ENCODE measurements at places on chromosomes 6 and 20. TPM values are rescaled to one million over a fixed set of nuclear protein-coding genes. Genes with fewer than 3 reads are reported as not detected.

- no peak for DNase-seq
Measured at GRCh38 chr20:51554538-51555165, 12.1 kb upstream of the NFATC2 start.

- peak; percentile 22 for DNase-seq
Measured at GRCh38 chr6:95576998-95577303, 384 bp upstream of the MANEA start.

The NCR2 gene
- polyA plus RNA-seq, result not detected

The SPAG4 gene
- polyA plus RNA-seq, result 6.5 TPM

The CDSN gene
- polyA plus RNA-seq, result 0.06 TPM

The PSORS1C1 gene
- not detected for polyA plus RNA-seq

DNA sequence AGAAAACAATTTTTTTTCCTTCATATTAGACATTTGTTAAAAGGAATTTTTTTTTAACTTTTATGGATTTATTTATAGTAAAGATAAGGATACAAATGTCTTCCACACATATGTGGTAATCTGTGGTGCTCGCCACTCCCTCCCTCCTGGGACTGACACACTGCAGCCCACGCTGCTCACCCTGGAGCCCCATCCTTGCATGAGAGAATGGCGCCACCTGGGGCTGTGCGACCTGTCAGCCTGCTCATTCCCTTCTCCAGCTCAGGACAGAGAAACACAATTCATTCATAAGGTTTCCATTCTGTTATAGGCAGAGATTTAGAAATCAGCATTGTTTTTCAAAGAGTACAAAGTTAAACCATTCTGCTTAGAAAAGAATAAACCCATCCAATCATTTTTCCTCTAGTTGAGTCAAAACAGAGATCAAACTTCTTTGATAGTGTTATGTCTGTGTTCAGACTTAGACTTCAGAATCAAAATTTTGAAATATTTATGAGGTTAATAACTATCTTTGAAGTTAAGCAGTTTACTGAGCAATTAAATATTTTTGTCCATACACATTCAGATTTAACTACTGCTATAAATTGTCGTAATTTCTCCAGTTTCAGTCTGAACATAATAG lies 42.8 kb upstream of the DYNLRB1 start:
- no peak for DNase-seq

The KIF6 gene
- 3.5 TPM for polyA plus RNA-seq

- DNase-seq, result no peak
Measured at GRCh38 chr6:51570168-51570921, 517.1 kb downstream of the PKHD1 start.
